ENCODE measurements at places on chromosomes 4 and X. TPM values are rescaled to one million over a fixed set of nuclear protein-coding genes. Genes with fewer than 3 reads are reported as not detected.

SOWAHB gene
- 0.16 TPM for total RNA-seq

RHOXF2B gene
- not detected for total RNA-seq

TMEM271 gene
- total RNA-seq: not detected

REELD1 gene
- total RNA-seq: not detected

Measured in hair follicle dermal papilla cell (primary cell).